ENCODE measurements at places on chromosomes 2 and 18.

- DNase-seq: no peak
Measured at GRCh38 chr18:39945076-39945475, 2010.0 kb upstream of the PIK3C3 start.

- no peak for DNase-seq
Measured at GRCh38 chr2:23602116-23602515, 217.1 kb downstream of the KLHL29 start.

- DNase-seq: no peak
Measured at GRCh38 chr18:76456018-76456750, 38.9 kb downstream of the ZNF516 start.

GRCh38 chr2:219001100-219001576 is 7.9 kb upstream of the CRYBA2 start:
- no peak for DNase-seq

GRCh38 chr2:3309496-3310355 is 67.9 kb downstream of the EIPR1 start:
- DNase-seq: no peak

Data from activated CD8-positive, alpha-beta memory T cell treated with anti-CD3 and anti-CD28 coated beads for 4 hours (primary cell).